NCI-H187 treated with DMSO at 0.1 percent for 48 hours (cell line): ENCODE measurements at places on chromosomes 2 and 18.

GRCh38 chr2:238711346-238711745, 136.5 kb upstream of the TWIST2 start:
- DNase-seq: no peak

DNA sequence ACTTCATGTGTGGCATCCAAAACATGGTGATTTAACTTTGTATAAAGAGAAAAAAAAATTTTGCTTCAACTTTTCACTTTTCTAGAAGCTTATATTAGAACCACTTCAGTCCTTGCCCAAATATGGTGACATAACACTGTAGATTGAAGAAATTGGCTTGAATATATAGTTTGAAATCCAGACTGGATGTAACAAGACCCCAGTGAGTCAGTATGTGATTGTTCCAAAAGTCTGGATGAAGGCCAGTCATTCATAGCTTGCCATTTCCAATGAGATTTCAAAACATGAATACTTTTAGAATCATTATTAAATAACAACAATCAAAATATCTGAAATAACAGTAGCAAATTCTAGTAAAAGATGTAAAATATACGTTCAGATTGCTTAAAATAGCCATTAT, 104.8 kb upstream of the FN1 start:
- no peak for DNase-seq

DNA sequence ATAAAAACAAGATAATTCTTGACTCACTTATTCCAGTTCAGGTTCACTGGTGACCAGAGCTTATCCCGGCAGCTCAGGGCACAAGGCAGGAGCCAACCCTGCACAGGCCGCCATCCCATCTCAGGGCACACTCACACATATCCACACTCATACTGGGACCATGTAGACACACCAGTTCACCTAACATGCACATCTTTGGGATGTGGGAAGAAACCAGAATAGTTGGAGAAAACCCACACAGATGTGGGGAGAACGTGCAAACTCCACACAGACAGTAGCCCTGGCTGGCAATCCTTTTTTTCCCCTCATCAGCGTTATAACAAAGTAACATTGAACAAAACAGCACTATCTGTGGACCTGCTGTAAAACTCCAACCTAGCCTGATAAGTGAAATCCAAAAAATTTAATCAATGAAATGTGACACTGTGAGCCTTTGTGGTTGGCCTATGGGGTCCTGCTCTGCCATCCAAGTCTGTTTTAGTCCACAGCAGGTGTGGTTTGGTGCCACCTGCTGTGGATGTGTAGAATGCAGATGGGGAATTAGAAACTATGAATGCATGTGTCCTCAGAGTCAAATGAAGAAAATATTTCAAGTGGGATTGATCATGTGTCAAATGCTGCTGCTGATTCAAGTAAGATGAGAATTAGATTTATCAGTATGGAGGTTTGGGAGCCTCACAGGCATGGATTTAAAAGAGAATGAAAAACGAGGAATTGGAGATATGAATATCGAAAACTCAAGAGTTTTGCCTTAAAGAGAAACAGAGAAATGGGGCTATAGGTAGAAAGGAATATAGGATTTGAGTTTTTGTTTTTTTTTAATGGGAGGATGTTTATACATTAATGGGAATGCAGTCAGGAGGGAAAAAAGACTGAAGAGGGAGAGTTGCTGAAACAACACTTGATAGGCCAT, 47.0 kb downstream of the UGP2 start:
- DNase-seq: no peak

GRCh38 chr2:234550511-234551107, 53.7 kb upstream of the ARL4C start:
- DNase-seq: peak; percentile 23

DNA sequence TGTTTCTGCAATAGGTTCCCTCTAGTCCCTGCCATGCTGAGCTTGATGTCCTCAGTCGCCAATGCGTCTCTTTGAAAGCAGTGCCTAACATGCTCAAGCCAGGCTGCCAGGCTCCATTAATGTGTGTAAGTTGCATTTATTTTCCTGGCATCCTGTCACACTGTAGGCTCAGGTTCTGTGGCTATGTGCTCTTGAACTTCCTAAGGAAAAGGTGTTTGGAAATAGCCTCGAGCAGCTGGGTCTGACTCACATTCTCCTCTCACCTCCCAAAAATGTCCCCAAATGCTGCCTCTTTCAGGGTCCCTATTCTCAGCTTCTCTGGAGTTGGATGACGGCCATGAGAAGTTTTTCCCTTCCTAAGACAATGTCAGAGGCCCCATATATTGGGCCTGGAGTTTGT, 58.0 kb upstream of the SLC14A2 start:
- DNase-seq: no peak

DNA sequence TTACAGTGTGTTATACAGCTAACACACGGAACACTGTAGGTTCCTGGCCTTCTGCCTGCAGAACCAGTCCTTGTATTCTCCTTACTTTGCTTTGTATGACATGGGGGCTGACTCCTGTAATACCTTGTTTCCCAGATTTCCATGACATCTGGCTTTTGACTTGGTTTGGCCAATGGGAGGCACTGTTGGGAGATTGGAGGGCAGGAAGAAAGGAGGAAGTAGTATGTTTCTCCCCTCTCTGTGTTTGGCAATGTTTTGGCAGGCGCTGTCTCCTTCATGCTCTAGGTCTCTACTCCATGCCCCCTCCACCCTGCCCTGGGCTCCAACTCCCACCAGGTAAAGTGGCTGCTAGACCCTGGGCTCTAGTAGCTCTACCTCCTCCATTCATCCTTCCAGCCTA, 331.1 kb upstream of the SLC14A2 start:
- no peak for DNase-seq

- no peak for DNase-seq
Observed at GRCh38 chr2:20653695-20654534, 3.0 kb upstream of the HS1BP3 start.

GRCh38 chr18:22674272-22674671, 256.6 kb upstream of the CTAGE1 start:
- no peak for DNase-seq

DNA sequence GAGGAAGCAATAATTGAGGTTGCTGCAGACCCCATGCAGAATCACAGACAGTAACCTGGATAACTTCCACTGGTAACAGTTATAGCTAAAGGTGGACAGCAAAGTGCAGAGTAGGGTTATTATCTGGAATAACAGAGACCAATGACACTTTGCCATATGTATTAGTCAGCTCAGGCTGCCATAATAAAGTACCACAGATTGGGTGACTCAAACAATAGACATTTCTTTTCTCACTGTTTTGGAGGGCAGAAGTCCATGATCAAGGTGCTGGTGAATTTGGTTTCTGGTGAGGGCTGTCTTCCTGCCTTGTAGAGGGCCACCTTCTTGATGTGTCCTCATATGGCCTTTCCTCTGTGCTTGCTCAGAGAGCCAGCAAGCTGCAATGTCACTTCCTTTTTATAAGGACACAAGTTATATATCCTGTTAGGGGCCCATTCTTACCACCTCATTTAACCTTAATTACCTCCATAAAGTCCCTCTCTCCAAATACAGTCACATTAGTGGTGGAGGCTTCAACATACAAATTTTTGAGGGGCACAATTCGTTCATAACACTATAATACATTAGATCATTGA, 191.0 kb upstream of the LRP1B start:
- DNase-seq: no peak

- no peak for DNase-seq
Observed at GRCh38 chr2:66948234-66948633, 448.9 kb upstream of the ETAA1 start.

DNA sequence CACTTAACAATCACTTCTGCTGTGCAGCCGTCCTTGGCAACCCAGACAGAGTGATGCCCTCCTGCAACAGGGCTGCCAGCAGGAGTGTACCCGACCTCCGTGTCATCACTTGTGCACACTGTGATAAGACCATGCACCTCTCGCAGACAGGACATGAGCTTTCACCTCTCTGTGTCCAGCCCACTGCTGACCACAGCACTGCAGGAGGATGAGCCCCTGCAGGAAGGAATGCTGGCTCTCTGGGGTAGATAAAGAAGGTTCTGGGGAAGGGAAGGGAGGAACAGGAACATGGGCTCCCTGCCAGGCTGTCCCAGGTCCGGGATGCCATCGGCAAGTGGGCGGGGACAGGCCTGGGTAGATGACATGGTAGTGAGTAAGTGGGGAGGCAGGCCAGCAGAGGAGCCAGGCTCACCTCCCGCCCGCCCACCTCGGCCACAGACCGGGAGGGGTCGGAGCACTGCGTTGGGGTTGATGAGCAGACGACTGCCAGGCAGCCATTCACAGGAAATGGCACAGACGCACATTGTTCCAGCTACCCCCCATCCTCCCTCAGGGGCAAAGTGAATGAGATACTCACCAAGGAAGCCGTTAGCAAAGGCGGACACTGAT, 18.6 kb upstream of the COL6A3 start:
- DNase-seq: no peak

DNA sequence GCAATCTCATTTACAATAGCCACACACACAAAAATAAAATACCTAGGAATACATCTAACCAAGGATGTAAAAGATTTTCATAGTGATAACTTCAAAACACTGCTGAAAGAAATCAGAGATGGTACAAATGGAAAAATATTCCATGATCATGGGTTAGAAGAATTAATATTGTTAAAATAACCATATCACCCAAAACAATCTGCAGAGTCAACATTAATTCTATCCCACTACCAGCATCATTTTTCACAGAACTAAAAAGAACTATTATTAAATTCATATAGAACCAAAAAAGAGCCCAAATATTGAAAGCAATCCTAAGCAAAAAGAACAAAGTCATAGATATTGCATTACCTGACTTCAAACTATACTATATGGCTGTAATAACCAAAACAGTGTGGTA, 50.4 kb downstream of the ZNF385B start:
- no peak for DNase-seq

- no peak for DNase-seq
Observed at GRCh38 chr18:49161627-49162026, 210.9 kb upstream of the SMAD7 start.

DNA sequence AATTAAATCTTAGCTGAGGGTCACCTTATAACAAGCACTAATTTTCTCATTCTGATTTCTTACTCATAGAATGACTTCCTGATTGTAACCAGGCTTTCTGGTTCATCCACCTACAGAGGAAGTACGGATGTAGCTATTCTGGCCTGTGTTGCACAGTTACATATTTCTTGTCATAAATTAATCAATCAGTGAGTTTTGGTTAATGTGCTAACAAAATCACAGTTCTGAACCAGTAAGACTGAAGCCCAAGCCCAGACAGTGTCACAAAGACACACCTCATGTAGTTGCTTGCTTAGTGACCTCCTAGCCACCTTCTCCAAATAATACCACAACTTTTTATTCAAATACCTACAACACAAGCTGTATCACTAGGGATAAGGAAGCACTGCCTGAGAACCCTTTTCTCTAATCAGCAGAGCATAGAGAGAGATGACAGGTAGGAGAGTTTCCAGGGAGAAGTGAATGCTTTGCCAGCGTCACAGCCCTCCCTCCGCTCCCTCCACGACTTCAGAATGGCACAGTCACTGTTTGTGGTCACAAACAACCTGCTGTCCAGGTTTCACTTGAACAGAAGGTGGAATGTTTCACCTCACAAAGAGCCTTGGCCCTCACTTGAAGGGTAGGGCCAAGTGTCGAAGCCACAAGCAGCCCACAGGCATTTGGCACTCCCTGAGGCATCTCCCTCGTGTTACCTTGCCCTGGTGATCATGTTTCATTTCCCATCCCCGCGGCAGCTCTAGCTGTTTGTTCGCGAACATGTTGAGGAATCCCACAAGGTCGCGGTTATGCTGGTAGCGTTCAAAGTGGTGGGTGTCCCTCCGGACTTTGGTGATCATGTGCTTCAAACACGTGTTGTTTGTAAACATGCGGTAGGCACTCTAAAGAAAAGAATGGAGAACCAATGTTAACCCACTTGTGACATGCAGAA, 120.8 kb upstream of the STK17B start:
- DNase-seq: no peak

DNA sequence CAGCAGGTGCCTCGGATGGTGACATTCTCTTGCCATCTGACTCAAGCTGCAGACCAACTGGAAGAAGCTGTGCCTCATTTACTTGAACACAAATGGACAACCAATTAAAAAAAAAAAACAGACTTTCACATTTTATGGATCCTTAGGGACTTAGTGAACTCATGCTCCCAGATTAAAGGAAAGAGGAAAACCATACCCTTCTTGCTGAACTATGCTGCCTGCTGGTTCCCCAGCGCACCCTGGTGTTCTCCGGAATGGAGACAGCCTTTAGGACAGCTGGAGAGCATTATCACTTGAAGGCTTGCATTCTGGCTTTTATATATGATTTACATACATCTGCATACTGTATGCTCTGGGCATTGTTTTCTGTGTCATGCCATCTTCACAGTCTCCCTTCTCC, 370.7 kb downstream of the SLC4A3 start:
- no peak for DNase-seq

DNA sequence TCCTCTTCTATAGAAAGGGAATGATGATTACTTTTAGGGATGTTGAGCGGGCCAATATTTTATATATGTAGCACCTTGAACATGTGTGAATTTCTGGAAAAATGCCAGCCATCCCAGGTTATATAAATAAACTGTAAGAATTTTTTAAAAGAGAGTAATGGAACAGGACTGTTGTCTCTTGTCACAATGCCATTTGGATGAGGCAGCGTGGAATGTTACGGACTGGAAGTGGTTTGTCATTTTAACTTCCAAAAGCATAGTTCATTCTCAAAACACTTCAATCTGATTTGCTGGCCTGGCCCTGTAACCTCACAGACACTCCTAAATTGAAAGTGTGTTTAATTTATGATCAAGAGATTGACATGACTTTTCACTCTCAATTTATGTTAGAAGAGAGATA, 70.8 kb downstream of the TPGS2 start:
- DNase-seq: no peak

- no peak for DNase-seq
Observed at GRCh38 chr2:181642086-181642485, 14.8 kb downstream of the CERKL start.

DNA sequence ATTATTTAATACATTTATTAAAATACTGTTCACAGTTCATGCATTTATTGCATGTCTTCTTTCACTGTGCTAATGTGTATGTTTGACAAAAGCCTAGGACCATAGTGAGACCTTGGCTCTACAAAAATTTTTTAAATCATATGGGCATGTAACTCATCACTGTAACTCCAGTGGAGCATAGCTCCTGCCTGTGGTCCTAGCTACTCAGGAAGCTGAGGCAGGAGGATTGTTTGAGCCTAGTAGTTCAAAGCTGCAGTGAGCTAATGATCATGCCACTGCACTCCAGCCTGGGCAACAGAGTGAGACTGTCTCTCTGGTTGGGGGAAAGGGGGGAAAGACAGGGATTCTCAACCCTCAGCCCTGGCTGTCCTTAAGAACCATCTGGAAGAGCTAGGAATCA, 137.8 kb downstream of the PRKCE start:
- no peak for DNase-seq

GRCh38 chr2:111119822-111120252, 877 bp upstream of the BCL2L11 start:
- DNase-seq: no peak

DNA sequence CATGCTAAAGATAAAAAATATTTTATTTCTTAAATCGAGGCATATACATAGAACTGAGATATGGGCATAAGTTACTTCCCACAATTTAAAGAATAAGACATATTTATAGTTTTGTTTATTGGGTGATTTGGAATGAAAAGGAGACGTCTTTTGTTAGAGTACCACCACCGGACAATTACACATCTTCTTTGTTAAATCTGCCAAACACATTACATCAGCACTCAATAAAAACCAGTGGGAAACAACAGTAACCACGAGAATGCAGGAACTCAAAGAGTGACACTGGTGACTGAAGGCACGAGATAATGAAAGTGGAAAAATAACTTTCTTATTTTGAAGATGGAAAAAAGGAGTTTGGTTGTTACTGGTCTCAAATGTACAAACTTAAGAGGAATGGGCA, 92.6 kb upstream of the TFCP2L1 start:
- DNase-seq: no peak

- DNase-seq: no peak
Observed at GRCh38 chr2:28905533-28905932, 11.1 kb downstream of the WDR43 start.
